ENCODE measurements at places on chromosomes 2 and 18.

GRCh38 chr18:77223221-77223639, 26.4 kb upstream of the GALR1 start:
- no peak for DNase-seq

- DNase-seq = no peak
These were observed 35.0 kb downstream of the EPB41L3 start for GRCh38 chr18:5508821-5509220.

- no peak for DNase-seq
These were observed 45.5 kb upstream of the LRRTM4 start for GRCh38 chr2:77567723-77568122.

DNA sequence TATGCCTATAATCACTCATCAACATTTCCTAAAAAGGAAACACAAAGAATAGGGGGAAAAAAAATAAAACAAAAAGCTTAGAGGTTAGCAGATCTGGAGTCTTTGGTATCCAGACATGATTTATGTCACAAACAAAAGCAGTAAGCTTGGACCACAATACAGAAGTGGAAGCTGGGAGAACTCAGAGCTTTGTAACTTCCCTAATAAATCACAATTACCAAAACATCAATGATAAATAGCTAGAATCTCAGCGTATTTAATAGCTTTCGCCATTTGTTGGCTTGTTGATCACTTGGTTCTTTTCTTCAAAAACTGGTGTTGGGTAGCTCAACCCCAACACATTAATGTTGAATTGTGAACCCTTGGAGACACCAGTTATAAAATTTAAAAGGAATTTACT, 392.5 kb downstream of the IRS1 start:
- DNase-seq = no peak

- DNase-seq = no peak
These were observed 97.2 kb upstream of the ACVR1C start for GRCh38 chr2:157725846-157726245.

DNA sequence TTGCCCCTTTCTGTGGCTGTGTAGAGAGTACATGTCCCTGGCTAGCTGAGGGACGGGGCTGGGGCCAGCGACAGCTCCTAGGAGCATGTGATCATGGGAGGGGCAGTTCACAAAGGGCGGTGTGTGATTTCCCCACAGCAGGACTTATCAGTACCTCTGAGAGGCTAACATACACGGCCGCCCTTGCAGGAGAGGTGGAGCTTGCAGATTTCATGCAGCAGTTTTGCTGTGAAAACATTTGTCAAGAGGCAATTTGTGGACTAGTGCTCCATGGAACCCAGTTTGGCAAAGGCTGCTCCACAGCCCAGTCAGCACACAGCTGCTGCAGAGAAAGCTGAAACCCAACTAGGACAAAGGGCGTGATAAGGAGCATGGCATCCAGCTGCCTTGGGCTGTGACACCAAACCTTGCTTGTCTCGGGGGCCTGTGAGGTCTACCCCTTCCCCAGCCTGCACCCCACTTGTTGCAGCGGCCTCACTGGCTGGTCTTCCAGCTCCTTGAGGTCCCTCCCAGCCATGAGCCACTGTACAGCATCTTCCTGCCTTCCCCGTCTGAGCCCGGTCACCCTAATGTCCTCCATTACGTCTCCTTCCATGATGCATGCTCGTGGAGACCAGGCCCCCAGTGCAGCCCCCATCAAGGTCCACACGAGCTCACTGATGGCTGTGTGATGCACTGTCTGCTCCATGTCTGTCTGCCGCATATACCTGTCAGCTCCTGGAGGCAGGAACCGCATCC, 121.4 kb upstream of the HDAC4 start:
- DNase-seq = no peak

- no peak for DNase-seq
These were observed 94.0 kb upstream of the DAPL1 start for GRCh38 chr2:158701101-158701500.

DNA sequence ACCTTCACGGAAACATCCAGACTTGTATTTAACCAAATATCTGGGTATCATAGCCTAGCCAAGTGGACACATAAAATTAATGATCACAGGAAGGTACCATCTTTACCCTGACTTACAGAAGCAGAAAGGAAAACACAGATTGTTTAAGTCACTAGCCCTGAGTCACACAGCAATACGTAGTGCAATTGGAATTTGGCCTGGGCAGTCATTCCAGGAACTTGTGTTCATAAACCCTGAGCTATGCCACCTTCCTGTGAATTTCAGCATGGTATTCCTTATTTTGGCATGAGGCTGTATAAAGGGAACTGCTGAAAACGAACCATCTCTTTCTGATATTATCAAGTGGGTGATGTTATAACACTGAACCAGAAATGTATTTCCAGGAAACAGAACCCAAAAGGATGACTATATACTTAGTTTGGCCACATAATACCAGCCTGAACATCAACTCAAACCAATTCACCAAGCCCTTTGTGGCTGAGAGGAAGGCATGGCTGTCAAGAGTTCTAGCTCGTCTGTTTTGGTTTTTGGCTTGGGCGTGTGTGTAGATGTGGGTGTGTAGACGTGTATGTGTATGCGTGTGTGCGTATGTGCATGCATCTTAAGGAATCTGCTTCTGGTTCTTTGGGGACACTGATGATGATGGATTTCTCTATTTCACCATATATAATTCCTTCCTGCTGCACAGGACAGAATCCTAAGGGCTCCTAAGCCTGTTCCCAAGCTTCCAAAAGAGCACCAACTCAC, 533.4 kb upstream of the ID2 start:
- DNase-seq = no peak

DNA sequence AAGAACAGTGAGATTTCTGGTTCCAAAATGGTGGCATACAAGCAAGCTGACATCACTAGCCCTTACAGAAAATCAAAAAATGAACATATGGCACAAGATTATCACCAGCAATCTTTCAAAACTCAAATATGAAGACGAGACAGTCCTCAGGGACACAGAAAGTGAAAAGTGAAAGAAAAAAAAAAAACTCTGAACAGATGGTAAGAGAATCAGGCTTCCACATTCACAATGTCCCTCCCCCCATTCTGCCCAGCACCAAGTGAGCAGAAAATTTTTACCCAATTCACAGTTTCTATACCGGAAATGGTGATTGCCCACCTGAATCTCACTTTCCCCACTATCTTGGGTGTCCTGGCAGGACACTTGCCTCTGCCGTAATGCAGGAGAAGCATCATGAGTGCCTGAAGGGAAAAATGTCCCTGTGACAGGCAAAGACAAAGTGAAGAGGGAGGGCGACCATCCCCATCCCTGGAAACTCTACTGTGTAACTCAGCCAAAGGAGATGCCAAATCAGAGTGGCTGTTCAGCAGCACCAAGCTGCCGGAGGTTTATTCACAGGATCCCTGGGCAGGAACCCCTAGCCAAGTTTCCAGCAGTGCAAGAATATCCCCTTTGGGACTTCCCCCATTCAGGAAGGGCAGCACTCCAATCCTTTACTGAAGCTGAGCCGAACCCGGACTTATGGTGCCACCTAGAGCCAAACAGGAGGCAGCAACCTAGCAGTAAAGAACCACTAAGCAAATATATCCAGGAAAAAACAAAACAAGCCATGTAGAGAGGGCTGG, 312.2 kb downstream of the LRATD1 start:
- no peak for DNase-seq

DNA sequence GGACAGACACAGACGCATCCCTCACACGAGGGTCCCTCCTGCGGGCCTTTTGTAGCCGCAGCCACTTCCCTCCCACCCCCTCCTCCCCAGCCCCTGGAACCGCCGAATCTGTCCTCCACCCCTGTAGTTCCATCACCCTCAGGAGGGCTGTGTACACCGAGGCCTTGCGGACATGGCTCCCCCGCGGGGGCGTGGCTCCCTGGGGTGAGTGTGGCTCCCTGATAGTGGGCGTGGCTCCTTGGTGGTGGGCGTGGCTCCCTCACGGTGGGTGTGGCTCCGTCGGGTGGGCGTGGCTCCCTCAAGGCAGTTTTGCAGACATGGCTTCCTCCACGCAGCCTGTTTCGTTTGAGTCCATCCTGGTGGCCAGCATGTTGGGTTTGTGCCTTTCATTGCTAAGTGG, 420.7 kb upstream of the SALL3 start:
- no peak for DNase-seq

DNA sequence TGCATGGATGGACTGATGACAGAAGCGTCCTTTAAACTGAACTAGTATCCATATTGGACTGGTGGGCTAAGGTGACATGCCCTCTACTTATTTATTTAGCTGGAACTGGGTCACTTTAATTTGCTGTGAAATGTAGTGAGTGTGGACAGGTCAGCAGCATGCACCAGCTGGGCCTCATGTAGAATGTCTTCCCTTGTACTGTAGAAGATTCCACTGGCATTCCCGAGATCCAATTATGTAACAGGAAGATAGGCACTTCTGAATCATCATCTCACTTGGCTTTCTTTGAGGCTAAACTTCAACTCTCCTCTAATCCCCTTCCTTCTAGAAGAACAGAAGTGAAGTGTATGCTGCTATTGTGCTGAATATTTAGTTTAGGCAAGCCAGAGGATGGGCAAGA, 296.2 kb downstream of the SLC8A1 start:
- DNase-seq = no peak

DNA sequence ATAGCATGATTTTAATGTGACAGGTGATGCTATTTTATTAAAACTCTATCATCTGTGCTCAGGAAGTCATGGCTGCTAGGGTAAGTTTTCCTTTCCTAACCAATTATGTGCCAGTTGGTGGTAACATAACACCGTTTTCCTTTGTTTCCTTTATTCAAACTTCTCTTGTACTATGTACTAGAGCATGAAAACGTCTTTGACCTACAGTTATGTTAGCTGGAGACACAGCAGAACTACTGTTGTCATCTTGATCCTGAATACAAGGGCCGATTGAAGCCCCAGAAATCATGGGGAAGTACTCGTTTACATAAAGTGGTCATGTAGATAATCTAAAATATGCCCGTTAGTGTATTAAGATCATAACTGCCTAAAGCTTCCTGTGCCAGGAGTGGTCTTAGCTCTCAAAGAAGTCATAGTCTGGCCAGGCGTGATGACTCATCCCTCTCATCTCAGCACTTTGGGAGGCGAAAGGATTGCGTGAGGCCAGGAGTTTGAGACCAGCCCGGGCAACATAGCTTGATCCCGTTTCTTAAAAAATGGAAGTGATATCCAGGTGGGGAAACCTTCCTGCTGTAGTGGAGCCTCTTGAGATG, 20.5 kb downstream of the NEDD4L start:
- DNase-seq = no peak

DNA sequence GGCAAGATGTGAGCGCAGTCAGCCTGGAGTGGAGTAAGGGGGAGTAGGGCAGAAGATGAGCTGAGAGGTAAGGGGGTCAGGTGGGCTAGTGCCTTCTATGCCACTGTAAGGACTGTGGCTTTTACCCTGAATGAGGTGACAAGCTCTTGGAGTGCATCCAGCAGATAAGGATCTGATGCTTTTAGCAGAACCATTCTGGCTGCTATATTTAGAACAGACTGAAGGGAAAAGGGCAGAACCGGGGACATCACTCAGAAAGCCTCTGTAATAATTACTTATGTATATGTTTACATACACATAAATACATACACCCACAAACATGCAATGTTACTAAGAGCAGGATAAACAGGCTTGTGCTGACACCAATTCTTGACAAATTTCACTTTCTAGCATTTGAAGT, 124.8 kb downstream of the DTNB start:
- DNase-seq = no peak

GRCh38 chr2:48347712-48348111, 182.2 kb upstream of the STON1 start:
- no peak for DNase-seq

- no peak for DNase-seq
These were observed 19.8 kb downstream of the CCT7 start for GRCh38 chr2:73253901-73254300.

- DNase-seq = no peak
These were observed 93.2 kb upstream of the PKDCC start for GRCh38 chr2:41954304-41955291.

DNA sequence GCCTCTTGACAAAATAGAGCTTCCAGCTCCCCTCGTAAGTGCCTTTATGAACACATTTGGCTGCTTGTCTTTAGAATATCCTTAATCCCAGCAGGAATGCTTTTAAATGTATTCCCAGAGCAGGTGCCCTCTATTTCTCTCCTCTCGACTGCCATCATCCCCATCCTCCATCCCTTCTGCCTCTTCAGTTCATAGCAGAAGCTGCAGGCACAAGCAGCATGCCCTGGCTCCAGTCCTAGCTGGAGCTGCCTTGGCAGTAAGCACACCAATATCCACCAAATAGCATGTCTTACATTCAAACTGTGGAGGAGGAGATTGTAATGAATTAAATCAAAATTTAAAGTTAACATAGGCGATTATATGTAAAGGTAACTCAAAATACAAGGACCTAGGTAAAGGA, 891.3 kb upstream of the SLC39A10 start:
- no peak for DNase-seq

DNA sequence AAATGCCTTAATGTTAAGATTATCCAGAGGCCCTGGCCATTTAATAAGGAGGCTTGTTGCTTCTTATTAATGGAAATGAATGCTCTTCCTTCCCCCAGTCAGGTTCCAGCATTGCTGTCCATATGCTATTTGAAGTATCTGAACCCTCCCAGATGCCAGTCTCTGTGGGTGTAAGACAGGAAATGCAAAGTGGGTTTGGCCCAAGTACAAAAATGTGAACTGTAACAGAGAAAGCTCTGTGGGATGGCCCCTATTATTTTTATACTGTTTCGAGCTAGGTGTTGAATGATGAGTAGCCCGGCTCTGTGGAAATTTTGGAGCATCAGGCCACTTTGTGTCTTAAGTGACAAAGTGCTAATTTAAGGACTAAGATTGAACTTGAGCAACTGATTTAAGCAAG, 141.0 kb downstream of the UXS1 start:
- DNase-seq = no peak

- no peak for DNase-seq
These were observed 138.4 kb upstream of the NOSTRIN start for GRCh38 chr2:168663993-168664392.

DNA sequence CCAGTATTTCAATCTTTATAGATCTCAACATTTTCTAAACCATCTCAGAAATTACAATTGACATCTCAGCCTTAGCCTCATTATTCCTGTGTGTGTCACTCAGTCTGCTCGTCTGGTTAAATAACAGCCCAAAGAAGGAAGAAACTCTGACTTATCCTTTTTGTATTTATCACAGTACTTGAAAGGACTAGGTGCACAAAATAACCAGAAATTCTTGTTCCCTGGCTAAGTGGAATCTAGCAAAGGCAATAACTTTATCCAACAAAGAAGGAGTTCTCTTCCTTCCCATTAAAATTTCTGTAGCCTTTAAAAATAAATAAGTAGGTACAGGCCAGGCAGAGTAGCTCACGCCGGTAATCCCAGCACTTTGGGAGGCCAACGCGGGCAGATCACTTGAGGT, 139.9 kb upstream of the PID1 start:
- no peak for DNase-seq

- no peak for DNase-seq
These were observed 40.6 kb downstream of the GEMIN6 start for GRCh38 chr2:38818565-38818964.

All from stimulated activated CD4-positive, alpha-beta T cell treated with anti-CD3 and anti-CD28 coated beads, Interleukin-4, amount 100 ng/mL, for 48 hours (primary cell).